Lung (tissue), 17 donors: ENCODE measurements at places on chromosomes 12 and 14. TPM values are rescaled to one million over a fixed set of nuclear protein-coding genes. Genes with fewer than 3 reads are reported as not detected.
A peak's percentile ranks its signal among the peaks of the same experiment; 100 is the strongest.

MYF6 gene
- not detected for polyA plus RNA-seq

STYK1 gene
- 1.3 TPM for polyA plus RNA-seq

RASAL1 gene
- 0.09 TPM for polyA plus RNA-seq

KRT1 gene
- not detected for polyA plus RNA-seq

GARIN6 gene
- not detected for polyA plus RNA-seq

DNA sequence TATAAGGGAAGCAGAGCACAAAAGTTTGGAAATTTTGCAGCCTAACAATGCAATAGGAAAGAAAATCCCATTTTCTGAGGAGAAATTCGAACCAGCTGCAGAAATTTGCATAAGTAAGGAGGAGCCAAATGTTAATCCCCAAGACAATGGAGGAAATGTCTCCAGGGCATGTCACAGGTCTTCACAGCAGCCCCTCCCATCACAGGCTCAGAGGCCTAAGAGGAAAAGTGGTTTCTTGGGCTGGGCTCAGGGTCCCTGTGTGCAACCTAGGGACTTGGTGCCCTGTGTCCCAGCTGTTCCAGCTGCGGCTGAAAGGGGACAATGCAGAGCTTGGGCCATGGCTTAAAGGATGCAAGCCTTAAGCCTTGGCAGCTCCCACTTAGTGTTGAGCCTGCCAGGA lies 190.0 kb downstream of the MDGA2 start:
- no peak for DNase-seq

DNA sequence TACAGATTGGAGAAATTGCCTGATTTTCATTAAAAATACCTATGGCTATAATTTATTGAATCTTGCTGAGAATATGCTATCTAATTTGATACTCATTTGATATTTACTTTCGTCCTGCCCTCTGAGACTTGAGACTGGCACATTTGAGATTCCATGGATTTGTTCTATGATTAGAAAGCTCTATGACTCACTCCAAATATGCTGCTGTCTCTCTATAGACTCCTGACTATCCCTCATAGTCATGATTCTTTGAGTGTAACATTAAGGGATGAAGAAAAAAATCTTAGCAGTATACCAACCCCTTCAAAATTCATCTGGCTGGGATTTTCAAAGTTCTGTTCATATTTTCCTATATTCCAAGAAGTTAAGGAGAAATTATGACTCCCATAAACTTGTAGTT lies 191.9 kb downstream of the LRIG3 start:
- DNase-seq: no peak

- no peak for DNase-seq
Measured at GRCh38 chr14:39548358-39548757, 116.1 kb upstream of the FBXO33 start.

DNA sequence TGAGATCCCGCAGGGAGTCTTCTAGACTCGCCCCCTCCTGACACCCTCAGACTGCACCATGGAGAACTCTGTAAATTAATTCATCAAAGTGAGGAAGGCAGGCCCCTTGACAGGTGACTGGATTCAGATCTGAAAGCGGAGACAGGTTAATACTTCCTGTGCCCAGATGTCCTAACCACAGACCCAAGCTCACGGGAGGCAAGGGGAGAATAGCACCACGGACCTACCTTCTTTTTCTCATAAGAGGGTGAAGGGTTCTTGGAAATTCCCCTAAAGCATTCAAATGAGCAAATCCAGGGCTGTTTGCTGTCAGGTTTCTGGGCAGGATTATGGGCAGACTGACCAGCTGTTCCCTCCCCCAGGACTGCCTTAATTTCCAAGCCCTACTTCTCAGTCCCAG lies 170.0 kb downstream of the ZFP36L1 start:
- DNase-seq: peak; percentile 7

GRCh38 chr14:94904636-94905035 lies 134.7 kb upstream of the GSC start:
- DNase-seq: no peak

DNA sequence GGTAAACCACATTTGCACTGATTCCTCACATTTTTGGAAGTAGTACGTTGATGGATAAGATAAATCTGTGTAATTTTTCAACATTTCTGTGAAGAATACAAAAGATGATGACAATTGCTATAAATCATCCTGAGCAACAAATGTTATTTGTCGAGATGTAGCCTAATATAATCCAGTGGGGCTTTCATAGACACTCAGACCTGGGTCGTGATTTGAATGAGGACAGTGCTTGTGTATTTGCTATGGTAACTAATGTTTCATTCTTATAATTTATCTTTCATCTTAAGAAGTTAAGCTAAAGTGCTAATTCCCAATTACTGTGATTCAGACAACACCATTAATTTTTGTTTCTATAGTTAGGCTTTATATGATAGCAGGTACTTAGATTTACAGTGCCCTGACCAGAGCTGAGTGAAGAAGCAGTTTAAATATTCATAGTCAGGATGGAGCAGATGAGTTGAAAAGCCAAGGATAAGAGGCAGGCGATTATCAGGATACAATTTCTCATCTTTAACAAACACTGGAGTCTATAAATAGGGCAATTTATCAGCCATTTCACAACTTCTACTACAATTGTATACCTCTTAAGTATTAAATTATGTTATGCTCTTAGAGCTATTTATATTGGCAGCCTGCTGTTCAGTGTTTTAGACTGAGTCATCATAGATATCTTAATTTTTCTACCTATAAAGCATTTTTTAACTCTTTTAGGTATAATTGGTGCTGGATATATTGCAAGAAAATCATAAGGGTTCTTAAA lies 359.9 kb downstream of the TRHDE start:
- no peak for DNase-seq

DNA sequence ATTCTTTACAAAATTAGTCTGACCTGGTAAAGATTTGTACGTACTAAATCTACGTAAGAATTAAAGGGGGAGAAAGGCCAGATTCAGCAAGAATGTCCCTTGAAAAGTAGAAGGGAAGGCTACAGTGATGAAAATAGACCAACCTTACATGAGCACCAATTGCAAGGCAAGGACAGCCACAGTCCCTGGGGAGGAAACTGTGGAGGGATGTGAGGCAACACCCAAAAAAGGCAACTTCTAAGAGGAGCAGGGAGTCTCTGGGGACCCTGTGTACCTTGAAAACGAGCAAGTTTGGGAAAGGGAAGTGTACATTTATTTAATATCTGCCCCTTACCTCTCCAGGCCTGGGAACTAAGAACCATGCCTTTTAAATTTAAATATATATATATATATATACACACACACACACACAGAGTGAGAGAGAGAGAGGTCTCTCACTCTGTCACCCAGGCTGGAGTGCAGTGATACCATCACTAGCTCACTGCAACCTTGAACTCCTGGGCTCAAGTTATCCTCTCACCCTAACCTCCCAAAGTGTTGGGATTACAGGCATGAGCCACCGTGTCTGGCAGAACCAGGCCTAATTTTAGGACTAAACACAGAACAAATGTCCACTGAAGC lies 56.4 kb downstream of the TMCC3 start:
- DNase-seq: no peak

DNA sequence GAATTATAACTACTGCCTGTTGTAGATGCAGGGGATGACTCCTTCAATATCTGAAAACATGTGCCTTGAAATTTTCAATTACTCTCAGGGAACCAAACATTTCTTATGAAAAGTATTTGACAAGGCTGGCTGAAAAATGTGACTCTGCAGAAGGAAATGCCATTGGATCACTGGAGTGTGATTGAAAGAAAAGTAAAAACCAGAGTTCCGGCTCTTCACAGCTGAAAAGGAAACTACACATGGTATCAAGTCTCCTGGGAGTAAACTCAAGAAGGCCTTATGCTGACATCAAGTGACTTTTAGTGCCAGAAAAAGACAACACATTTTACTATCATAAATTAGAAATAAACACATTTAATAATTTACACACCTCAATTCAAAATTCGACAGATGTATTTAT lies 693.0 kb downstream of the LRFN5 start:
- DNase-seq: no peak

GRCh38 chr14:52129721-52130120 lies 60.9 kb upstream of the NID2 start:
- no peak for DNase-seq

DNA sequence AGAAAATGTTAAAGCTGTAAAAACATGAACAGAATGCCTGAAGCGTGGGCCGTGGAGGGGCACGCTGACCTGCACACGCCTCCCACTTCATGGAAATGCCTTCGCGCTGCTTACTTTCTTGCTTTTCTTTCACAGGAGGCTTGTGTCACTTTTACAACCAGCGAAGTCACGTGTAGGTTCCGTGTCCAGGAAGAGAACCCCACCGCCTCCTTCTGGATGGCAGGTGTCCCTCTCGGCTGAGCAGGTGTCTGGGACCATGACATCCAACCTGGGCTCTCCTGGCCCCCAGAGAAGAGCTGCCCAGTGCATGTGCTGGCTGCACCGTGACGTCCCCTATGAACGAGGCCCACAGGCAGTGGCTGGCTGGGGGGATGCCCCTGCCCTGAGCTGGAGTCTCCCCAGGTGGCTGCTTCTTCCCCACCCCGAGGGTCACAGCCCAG lies 345.0 kb upstream of the SFSWAP start:
- no peak for DNase-seq

DNA sequence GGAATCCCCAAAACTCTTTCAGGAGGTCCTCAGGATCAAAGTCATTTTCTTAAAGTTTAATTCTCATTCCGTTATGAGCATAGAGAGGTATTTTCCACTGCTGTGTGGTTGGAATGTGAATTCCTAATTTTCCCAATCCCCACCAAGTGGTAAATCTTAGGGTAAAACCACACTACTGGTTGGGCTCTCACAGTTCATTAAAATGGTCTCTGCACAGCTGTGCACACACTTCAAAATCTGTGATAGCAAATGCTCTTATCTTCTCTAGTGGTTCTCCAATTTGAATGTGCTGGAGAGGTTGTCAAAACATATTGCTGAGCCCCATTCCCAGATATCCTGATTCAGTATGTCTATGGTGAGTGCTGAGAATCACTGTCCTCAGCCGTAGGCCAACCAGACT lies 189.1 kb downstream of the BMP4 start:
- DNase-seq: peak; percentile 17

- DNase-seq: no peak
Measured at GRCh38 chr12:24553259-24553658, 395.6 kb downstream of the BCAT1 start.

- no peak for DNase-seq
Measured at GRCh38 chr12:121592320-121592719, 11.5 kb upstream of the KDM2B start.

DNA sequence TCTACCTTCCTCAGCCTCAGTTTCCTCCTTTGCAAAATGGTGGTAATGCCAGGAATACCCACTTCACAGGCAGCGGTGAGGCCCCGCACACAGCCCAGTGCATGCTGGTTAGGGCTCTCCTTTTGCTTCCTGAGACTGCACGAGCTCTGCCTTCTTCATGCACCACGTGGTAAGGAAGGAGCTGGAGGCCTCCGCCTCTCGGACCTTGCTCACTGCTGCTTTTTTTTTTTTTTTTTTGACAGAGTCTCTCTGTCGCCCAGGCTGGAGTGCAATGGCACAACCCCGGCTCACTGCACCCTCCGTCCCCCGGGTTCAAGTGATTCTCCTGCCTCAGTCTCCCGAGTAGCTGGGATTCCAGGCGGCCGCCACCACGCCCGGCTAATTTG lies 18.1 kb downstream of the TAMALIN start:
- peak; percentile 46 for DNase-seq

GRCh38 chr12:110846615-110847566 lies at the start of gene CCDC63:
TSS of gene CCDC63 (plus strand) at chr12:110846987. CDS start at chr12:110852955, 5,968 bp downstream.
- DNase-seq: peak; percentile 54

GRCh38 chr14:70995211-70995610 lies 88.0 kb downstream of the PCNX1 start:
- DNase-seq: no peak
